Stimulated activated CD4-positive, alpha-beta T cell treated with anti-CD3 and anti-CD28 coated beads, TNF-alpha, amount 100 ng/mL, for 1 hour (primary cell): ENCODE measurements at places on chromosomes 13 and 19.
A peak's percentile ranks its signal among the peaks of the same experiment; 100 is the strongest.

DNA sequence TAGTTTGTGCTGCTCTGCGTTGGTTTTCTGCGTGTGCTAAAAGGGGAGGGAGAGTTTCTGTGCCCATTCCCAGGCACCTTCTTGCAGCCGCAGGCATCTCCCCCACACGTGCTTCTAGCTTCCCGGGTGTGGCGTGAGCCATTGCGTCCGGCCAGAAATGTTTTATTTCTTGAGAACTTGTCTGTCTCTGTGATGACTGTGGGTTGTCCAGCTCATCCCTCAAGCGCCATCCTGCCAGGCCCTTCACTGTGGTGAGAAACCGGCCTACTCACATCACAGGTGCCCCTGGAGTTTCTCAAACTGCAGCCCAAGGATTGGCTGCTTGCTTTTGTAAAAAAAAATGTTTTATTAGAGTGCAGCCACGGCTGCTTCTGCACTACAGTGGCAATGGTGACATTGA lies 24.2 kb downstream of the EPN1 start:
- DNase-seq: no peak

- DNase-seq: peak; percentile 67
Measured at GRCh38 chr19:47186446-47187334, 44.3 kb downstream of the BBC3 start.

- no peak for DNase-seq
Measured at GRCh38 chr13:82962397-82962796, 919.9 kb downstream of the SLITRK1 start.

DNA sequence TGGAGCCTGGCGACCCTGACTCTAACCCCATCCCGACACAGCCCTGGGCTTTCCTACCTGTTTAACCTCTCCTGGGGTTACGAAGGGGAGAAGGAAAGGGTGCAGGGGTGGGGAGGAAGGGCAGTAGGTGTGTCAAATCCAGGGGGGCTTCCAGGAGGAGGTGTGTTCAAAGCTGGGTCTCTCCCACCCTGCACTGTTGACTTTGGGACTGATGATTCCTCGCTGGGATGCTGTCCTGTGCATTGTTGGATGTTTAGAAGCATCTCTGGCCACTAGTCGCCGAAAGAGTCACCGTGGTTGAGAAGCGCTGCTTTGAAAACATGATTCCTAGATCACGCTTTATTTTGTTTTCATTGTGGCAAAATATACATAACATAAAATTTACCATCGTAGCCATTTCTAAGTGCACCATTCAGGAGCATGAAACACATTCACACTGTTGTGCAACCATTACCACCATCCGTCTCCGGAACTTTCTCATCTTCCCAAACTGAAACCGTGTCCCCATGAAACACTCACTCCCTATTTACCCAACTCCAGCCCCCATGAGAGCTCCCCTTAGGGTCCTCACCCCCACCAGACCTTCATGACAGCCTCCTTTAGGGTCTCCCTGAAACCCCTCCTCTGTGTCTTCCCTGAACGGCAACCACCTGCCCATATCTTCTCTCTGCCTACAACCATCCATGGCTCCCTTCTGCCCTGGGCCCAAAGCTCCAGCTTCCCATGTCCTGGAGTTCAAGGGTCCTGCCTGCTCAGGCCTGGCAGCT lies 4.4 kb upstream of the FCER2 start:
- DNase-seq: no peak

DNA sequence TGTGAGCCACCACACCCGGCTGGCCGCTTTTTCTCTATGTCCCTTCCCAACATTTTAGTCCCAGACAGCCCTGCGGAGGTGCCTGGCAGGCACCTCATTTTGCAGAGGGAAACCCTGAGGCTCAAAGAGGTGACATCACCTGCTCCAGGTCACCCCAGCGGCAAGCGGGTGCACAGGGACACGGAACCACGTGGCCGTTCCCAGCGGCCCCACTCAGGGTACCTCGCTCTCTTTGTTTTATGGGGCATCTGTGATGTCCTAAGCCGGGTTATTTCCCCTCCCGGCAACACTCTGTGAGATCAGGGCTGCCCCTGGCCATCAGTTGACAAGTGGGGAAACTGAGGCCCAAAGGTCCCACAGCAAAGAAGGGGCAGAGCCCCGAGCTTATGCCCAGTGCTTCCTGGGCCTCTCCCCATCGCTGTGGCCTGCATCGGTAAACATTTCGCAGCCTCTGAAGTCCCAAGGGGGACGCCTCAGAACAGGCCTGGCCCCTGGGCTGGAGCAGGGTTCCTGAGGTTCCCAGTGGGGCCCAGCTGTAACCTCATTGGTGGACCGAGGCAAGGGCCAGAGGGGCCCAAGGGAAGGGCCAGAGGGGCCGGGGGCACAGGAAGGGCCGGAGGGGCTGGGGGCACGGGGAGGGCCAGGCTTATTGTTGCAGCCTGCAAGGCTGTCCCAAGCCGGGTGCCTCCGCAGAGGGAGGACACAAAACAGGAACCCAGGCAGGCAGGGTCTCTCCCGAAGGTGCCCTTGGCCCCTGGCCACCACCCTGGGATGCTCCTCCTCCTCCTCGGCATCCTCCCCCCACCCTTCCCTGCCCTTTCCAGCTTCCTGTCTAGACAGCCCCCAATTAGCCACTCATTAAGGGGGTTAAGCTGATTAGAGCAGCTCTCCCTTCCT lies 39.0 kb downstream of the SMIM24 start:
- DNase-seq: no peak
